Stromal cell of bone marrow (primary cell): ENCODE measurements at places on chromosomes 1 and 21.
A peak's percentile ranks its signal among the peaks of the same experiment; 100 is the strongest.

GRCh38 chr1:77400781-77401180, 119.0 kb downstream of the AK5 start:
- no peak for DNase-seq

DNA sequence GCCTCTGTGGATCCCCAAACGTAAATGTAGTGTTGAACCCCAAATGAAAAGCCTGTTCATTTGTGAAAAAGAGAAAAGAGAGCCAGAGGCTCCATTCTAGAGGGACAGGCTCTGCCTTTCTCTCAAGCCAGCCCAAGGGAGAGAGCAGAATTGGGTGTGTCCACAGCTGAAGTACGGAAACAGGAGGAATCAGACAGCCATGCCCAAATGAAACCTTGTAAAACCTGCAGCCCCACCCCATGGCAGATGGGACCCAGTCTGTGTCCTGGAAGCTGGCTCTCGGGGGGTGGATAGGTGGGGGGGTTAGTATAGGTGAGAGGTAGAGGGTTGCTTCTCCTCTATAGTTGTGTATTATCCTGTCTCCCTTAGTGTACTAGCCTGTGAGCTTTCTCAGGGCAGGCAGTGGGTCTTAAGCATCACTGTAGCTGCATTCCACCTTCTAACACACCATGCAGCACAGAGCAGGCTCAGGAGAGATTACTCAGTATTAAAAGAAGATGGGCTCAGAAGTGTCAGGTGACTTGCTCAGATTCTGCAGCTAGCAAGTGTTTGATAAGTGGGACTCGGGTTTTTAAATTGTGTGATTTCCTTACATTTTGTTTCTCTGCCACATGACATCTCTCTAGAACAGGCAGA, 67.4 kb upstream of the SIPA1L2 start:
- DNase-seq: no peak

DNA sequence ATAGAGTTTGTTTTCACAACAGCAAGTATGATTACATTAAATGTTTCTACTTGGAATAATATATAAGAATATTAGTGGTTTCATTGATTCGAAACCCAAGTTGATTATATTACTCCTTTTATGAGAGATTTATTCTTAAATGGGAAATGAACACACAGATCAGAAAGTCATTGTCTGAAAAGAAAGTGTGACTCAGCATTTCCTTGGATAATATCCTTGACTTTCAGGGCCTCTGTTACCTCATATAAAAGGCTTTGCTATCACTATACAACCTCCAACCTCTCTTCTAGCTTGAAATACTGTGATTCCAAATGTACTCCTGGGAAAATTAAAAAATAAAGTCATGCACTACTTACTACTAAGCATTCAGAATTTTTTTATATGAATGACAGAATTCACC, 295.3 kb upstream of the LYPLAL1 start:
- peak; percentile 36 for DNase-seq

GRCh38 chr1:66265796-66266195, 268.2 kb upstream of the SGIP1 start:
- no peak for DNase-seq

DNA sequence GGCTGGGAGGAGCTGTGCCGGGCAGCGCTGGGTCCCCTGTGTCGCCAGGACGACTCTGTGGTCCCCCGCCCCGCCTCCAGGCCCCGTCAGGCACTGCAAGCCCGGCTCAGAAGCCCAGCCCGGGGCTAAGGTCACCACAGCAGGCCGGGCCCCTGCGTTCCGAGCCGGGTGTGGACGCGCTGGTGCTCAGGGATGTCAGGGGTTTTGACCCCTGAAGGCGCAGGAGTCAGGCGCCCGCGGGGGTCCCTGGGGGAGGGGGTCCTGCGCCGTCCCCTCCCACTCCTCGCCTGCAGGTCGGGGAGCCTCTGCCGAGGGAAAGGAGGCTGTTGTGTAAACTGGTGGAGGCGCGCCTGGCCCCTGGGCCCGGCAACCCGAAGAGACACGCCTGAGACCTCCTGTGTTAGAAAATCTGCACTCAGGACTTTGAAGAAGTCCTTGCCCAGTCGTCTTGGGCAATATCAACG, 23.7 kb upstream of the TMEM54 start:
- DNase-seq: no peak

DNA sequence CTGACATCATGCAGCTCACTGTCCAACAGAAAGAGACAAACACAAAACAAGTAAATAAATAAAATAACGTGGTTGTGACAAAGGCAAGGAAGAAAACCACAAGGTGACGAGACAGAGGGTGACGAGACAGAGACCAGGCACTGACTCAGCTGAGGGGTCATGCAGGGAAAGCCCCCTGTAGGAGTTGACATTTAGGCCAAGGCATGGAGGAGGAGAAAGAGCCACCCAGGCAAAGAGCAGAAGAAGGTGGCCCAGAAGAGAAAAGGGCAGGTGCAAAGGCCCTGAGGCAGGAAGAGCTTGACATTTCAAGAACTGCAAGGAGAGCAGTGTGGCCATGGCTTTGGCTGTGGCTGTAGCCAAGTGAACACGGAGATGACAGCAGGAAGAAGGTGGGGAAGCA, 65.1 kb upstream of the ID3 start:
- DNase-seq: no peak

DNA sequence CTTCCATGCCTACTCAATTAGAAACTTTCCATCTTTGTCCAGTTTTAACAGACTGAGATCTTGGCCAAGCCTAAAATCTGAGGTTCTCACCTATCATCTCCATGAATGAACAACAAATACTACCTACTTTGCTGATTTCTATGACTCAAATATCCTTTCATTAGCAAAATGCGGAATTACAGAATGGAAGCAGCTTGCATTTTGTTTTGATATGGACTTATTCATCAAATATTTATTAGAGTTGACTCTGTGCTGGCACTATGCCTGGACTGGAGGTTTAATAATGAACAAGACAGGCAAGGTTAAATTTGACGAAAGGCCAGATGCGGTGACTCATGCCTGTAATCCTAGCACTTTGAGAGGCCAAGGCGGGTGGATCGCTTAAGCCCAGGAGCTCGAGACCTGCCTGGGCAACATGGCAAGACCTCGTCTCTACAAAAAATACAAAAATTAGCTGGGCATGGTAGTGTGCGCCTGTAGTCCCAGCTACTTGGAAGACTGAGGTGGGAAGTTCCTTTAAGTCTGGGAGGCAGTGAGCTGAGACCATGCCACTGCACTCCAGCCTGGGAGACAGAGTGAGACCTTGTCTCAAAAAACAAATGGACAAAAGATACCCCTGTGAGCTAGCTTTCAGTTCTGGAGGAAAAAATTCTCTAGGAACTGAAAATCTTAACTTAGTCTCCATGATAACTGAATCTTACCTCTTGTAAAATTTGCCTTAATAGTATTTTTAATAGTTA, 29.4 kb upstream of the SOD1 start:
- DNase-seq: peak; percentile 55

GRCh38 chr1:30760596-30761324, 3.2 kb upstream of the LAPTM5 start:
- no peak for DNase-seq

- DNase-seq: no peak
Measured at GRCh38 chr1:54360165-54361005, 45.8 kb downstream of the SSBP3 start.
